ENCODE measurements at places on chromosomes 5 and 9.

GRCh38 chr5:135244620-135245021 lies 154.4 kb downstream of the MACROH2A1 start:
- DNase-seq: no peak

- DNase-seq: no peak
Observed at GRCh38 chr5:112156211-112156610, 262.9 kb downstream of the EPB41L4A start.

- DNase-seq: no peak
Observed at GRCh38 chr5:23820765-23821471, 313.5 kb downstream of the PRDM9 start.

DNA sequence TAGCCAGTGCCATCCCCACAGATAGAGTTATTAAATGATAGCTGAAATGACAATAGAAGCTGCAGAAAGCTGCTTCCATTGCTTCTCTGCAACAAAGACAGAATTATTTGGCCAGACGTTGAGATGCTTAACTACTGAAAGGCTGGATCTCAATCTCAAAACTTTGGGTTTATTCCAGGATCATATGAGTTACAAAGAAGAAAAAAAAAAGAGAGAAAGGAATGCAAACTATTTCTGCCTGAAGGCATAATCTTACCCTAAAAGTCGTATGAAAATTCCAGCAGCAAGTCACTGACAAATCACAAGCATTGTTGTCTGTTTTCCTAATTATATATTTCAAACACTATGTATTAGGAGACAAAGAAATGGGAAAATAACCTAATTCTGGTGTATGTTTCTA lies 12.8 kb upstream of the TYRP1 start:
- no peak for DNase-seq

- DNase-seq: no peak
Observed at GRCh38 chr9:124652203-124652602, 118.9 kb downstream of the NR6A1 start.

- no peak for DNase-seq
Observed at GRCh38 chr5:177473443-177474001, at the start of gene DBN1. Gene DBN1 (minus strand): TSS chr5:177473634. CDS start chr5:177473521, 113 bp downstream.

DNA sequence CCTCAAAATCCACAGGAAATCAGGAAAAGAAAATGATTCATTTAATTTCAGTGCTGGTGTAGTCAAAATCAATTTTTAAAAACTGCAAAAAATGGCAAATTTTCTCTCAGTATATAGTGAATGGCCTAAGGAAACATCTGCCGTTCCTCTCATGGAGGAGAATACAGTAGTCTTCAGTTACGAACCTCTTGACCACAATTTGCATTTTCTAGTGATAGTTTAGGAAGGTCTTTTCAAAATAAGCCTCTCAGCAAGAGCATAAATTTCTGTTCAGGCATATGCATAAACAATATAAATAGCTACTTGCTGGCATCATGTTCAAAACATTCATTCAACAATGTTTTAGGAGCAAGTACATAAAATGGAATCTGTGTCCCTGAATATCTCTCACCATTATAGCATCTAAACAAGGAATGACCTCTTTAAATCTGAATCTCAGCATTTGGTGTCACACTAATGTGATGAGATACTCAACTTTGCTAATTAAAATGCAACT lies 33.5 kb downstream of the HAPLN1 start:
- no peak for DNase-seq
